ENCODE measurements at places on chromosomes 16 and 17. TPM values are rescaled to one million over a fixed set of nuclear protein-coding genes. Genes with fewer than 3 reads are reported as not detected.

DNA sequence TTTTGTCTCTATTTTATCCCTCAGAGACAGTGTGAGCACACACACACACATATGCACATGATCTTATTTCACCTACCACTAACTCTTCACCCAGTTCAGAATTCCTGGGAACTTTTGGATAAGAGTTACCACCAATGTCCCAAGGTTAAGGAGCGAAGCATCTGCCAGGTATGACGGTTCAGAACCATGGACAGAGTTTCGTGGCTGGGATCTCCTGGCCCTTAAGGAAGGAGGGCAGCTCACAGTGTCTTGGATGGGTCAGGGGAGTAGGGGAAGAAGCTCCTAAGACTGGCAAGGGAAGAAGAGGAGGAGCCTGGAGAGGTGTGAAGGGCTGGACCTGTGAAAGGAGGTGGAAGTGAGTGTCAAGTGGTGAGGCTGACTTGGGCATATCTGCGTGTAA is 23.0 kb upstream of the TMEM132E start:
- DNase-seq: no peak

CA5A gene
- not detected for total RNA-seq

- peak; percentile 42 for DNase-seq
Measured at GRCh38 chr16:11596572-11597226, 10.0 kb upstream of the LITAF start.

DNA sequence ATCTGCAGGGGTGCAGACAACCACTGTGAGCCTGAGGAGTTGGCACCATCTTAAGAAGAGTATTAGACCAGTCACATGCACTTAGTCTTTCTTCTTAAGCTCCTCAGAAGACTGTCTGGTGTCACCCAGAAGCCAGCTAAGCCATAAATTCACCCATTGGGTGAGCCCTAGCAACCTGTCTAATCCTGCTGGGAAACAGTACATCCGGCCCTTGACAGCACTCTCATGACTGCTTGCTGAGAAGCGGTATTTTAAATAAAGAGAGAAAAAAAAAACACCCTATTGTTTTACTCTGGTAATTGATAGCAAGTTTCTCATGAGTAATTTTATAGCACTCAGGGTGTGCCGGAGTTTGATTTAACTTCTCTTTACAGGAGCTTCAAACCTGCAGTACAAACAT is 134.7 kb downstream of the SOX9 start:
- no peak for DNase-seq

DNA sequence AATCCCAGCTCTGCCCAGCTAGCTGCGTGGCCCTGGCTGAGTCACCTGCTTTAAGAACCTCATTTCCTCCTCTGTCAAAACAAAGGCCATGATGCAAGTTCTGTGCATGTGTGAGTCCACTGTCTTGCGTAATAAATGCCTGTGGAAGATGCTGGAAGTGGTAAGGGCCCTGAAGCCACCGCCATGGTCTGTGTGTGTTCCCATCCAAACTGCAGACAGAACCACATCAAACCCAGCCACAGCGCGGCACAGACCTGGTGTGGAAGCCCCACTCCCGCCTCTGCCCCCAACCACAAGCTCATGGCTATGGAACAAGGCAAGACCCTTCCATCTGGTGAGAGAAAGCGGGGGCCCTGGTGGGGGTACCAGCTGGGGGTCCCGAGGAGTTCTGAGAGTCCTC is 26.0 kb downstream of the NECAB2 start:
- DNase-seq: no peak

DNA sequence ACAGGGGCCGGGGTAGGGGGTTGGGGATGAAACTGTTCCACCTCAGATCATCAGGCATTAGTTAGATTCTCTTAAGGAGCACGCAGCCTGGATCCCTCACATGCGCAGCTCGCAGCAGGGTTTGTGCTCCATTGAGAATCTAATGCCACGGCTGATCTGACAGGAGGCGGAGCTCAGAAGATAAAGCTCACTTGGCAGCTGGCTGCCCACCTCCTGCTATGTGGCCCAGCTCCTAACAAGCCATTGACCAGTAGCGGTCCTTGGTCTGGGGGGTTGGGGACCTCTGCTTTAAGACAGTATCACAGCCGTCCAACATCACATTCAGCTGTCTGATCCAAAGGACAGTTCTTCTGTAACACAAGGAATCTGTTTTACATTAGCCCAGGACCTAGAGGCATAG is 62.5 kb downstream of the SLC39A11 start:
- no peak for DNase-seq

MTHFSD gene
- total RNA-seq: 12.9 TPM

SLC5A11 gene
- 0.88 TPM for total RNA-seq

DNA sequence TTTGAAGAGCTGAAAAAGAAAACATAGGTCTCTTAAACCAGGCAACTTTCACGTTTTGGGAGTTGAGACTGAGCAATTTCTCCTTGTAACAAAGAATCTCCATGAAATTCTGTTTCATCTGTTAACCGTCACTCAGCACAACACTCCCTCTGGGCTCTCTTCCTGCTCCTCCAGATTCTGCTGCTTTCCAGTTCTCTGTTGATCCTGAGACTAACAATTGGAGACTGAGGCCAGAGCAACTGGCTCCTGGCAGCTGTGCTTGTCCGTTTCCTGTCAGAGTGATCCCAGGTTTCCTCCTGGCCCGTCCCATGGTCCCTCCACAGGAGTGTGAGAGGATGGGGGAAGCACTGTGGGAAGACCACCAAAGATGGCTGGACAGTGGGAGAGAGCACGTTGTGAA is 32.5 kb downstream of the IST1 start:
- DNase-seq: no peak

GRCh38 chr17:79911430-79912399 is 72.5 kb upstream of the CBX4 start:
- DNase-seq: peak; percentile 65

GRCh38 chr17:55295411-55296170 is 30.8 kb downstream of the HLF start:
- DNase-seq: no peak

WNK4 gene
- total RNA-seq: not detected

- DNase-seq: no peak
Measured at GRCh38 chr16:53636978-53637377, 66.7 kb downstream of the RPGRIP1L start.

DNA sequence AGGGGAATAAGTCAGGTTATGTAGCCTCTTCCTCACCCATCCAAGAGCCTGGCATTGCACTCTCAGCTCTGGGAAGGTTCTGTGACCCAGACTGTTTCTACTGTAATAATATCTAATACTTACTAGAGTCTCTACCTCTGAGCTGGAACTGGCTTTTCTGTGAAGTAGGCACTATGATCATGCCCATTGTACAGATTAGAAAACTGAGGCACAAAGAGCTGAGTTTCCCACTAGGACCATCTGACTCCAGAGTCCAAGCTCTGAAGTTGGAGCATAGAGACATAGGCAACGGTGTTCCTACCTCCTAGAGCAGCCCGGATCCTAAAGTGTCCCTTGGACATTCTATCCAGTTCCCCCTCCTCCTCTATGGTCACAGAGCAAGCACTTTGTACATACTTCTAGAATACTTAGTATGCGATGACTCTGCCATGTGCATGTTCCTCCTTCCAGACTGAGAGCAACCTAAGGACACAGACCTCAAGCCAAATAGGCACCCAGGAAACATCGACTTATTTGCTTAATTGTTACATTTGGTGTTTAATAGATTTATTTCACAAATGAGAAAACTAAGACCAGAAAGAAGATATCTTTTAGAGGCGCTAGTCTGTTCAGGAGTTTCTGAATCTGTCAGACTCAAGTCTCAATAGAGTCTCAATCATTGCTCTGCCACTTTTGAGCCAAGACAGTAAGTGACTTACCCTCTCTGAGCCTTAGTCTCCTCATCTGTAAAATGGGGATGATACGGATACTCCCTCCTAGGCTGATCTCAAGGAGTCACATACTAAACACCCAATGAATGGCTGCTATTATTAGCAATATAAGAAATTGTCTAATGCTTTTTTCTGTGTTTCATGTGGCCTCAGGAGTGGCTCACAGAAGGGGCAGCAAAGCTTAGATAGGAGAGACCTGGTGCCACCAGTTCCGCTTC is 3.6 kb downstream of the CLEC19A start:
- DNase-seq: no peak

DNA sequence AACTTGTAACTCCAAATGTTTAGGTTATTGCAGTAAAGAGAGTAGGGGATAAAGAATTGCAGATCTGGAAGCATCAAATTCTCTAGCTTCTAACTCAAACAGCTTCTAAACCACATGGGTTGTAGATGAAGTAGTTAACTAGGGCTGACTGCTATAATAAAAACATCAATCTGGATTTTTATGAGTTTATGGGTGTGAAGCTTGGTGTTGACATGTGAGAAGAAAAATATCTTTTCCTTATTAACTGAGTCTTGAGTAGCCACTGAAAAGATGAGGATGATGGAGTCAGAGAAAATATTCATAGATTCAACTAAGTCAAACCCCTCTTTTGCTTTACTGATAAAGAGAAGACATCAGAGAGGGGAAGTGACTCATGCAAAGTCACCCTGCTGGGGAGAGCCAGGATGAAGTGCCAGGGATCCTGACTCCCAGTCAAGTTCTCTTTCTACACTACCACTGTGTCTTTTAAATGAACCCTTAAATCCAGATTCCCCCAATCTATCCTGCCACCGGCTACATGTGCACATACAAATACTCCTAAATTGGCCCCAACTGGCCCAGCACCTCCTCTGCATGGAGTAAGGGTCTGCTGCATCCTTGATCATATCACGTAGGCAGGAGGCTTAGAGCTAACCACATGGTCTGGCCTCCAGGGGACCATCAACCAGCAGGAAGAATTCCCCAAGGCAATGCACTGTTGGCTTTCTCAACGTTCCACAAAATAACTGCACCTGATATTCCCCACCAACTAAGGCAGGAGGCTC is 264.0 kb upstream of the CCL2 start:
- no peak for DNase-seq

MYO15A gene
- total RNA-seq: 0.92 TPM

LPO gene
- not detected for total RNA-seq

- no peak for DNase-seq
Measured at GRCh38 chr16:82835487-82836155, 208.9 kb downstream of the CDH13 start.

- DNase-seq: peak; percentile 90
Measured at GRCh38 chr16:88957887-88958577, 19.0 kb downstream of the CBFA2T3 start.

RNF157 gene
- 12.1 TPM for total RNA-seq

CDH5 gene
- total RNA-seq: 33.2 TPM

OR1F1 gene
- total RNA-seq: not detected

DNA sequence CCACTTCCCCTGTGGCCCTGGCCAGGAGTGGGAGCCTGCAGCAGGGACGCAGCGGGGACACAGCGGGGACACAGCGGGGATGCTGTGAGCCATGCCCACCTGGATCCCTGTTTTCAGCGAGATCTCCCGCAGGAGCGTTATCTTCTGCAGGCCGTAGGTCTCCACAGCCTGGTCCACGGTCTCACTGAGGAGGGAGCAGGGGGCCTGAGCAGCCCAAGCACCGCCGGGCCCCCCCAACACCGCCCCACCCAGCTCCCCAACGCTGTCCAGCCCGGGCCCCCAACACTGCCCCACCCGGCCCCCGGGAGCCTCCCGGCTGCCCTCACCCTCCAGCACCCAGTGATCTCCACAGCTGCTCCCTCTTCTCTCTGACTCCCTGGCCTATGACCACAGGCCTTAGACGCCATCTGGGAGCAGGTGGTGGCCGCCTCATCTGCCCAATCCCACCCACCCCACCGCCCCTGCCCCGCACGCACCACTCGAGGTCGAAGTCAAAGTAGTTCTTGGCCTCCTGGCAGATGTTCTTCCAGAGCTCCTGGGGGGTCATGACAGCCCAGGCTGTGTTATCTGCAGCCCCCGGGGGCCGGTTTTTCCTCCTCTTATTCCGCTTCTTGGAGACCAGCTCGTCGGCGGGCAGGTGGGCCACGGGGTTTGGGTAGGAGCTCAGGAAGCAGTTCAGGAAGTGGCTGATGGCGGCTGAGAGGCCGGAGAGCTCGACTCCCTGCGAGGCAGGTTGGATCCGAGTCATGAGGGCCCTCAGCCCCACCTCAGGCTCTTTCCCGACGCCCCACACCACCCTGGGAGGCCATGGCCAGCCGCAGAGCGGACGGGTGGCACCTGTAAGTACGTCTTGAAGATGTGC is 17.0 kb downstream of the CLUH start:
- DNase-seq: peak; percentile 58

DYNLRB2 gene
- total RNA-seq: not detected

GRCh38 chr17:27345141-27345904 is 51.4 kb downstream of the WSB1 start:
- DNase-seq: no peak
